ENCODE measurements at places on chromosomes 3 and 15.

GRCh38 chr15:98160236-98160635 lies 199.7 kb downstream of the ARRDC4 start:
- DNase-seq, result no peak

GRCh38 chr3:185065059-185065458 lies 87.8 kb downstream of the C3orf70 start:
- no peak for DNase-seq

DNA sequence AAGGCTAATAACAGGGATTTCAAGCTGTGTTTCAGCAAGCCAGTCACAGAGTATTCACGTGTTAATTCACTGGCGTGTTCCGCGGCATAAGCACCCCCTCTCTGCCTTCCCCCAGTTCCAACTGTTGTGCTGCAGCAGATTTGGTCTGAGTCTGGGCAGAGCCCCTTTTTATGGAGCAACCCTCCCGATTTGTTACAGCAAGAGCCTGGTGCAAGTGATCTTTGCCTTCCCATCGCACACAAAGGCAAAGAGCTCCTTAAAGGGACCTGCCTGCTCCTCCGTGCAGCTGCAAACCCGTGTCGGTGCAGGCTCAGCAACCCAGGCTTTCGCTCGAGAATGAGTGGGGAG lies 170.5 kb downstream of the KCNAB1 start:
- no peak for DNase-seq

DNA sequence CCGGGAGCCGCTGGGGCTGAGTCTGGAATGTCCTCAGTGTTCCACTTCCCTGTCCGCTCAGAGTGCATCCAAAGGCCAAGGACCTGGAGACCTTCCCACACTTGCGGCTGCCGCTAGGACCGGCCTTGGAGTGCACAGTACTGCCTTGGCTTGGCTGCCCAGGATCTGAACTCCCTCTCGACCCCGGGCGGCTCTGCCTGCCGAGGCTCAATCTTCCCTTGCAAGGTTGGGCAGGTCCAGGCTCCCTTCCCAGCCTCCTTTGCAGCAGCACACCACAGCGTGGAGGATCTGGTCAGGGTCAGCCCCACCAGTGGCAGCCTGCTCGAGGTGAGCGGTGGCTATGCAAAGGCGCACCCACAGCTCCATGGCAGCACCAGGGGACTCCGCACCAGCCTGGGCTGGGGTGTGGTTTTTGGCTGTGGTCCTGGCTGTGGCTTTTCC lies 69.2 kb downstream of the PLXNA1 start:
- no peak for DNase-seq

DNA sequence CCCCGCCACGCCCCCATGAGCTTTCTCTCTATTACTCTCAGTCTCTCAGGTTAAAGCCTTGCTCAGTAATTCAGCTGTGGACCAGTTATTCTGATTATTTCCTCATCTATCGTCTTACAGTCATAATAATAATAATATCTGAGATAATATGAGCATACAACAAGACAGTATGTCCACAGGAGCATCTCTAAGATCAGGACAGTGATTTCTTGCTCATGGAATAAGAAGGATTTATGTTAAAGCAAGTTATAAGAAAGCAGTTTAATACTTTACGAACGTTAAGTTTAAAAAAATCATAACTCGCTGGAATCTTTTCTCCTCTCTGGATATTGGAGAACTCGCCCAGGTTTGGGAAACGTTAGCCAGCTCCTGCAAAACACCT lies 643 bp upstream of the LMCD1 start:
- DNase-seq, result no peak

DNA sequence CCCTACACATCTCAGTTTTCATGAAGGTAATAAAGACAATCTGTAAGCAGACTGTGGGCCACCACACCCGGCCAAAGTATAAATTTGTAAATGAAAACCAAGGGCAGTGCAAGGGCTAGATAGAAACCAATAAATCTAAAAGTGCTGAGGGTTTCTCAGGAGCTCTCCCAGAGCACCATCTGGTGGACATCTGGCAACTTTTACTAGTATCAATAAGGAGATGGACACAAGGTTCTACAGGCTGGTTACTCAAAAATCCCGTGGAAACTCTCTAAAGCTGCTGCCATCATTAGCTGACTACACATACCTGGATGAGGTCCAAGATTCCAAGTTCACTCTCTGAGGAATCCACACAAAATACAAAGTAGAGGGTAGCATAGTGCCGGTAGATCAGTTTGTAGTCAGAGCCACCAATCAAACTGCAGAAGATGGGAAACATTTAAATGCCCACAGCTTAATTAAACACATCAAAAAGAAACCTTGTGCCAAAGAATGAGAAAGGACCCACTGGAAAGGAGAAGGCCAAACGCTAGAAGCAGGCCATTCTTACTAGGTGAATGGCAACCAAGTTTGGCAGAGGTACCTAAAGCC lies 5.5 kb downstream of the AP3S2 start:
- no peak for DNase-seq

GRCh38 chr3:163382183-163382582 lies 1696.1 kb downstream of the SI start:
- no peak for DNase-seq

GRCh38 chr15:50891159-50891558 lies 17.3 kb upstream of the AP4E1 start:
- DNase-seq, result no peak

GRCh38 chr3:20232906-20233780 lies 47.1 kb upstream of the SGO1 start:
- no peak for DNase-seq
